ENCODE measurements at places on chromosomes 6 and 20.

DNA sequence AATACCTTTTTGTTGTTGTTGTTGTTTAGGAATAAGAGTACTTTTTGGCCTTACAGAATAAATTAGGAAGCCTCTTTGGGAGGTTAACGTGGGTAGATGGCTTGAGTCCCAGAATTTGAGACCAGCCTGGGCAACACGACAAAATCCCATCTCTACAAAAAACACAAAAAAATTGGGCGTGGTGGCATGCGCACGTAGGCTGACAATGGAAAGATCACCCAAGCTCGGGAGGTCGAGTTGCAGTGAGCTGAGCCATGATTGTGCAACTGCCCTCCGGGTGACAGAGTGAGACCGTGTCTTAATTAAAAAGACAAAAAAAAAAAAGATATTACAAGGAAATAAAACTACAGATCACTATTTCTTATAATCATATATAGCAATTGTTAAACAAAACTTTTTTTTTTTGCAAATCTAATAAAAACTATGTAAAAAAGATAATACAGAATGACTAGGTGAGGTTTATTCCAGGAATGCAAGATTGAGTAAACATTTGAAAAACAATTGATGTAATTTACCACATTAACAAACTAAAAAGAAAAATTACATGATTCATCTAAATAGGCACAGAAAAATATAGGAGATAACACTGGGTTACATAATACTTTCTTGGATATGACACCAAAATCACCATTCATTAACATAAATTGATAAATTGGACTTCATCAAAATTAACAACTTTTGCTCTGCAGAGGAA lies 43.6 kb upstream of the ASCC3 start:
- no peak for DNase-seq

GRCh38 chr6:5351552-5352210 lies 90.4 kb downstream of the FARS2 start:
- no peak for DNase-seq

GRCh38 chr6:44396968-44397367 lies 9.5 kb downstream of the CDC5L start:
- no peak for DNase-seq

DNA sequence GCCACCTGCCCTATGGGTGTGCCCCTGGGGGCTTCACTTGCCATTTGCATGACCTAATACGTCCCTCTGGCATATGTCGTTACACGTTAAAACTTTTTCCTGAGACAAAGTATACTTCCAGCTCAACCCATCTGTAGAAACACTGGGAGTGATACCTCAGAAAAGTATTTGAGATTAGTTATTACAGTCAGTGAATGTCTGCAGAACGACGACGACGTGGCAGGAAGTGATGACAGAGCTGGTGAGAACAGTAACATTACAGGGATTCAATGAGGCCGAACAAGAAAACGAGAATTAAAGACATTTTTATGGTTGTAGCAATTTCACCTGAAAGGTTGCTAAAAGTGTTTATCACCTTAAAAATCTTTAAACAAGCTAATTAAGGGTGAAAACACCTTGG lies 40.2 kb downstream of the SASH1 start:
- no peak for DNase-seq

GRCh38 chr20:37729452-37729851 lies 35.6 kb downstream of the CTNNBL1 start:
- DNase-seq, result no peak

GRCh38 chr6:89140347-89141156 lies 5.3 kb upstream of the PM20D2 start:
- peak; percentile 82 for DNase-seq

DNA sequence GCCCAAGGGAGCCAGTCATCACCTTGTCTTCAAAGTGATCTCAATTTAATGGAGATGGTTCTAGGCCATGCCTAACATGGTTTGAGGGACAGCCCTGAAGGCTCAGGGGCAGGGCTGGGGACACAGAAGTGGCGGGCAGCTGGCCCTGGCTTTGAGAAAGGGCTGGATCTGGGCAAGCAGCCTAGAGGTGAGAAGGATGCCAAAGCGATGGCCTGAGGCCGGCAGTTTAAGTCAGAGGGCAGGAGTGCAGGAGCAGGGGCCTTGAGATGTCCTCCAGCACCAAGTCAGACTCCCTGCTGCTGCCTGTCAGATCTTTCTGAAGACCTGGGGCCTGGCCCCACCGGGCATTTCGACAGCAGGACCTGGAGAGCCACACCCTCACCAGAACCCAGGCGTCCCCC lies 28.4 kb upstream of the APMAP start:
- DNase-seq, result no peak

DNA sequence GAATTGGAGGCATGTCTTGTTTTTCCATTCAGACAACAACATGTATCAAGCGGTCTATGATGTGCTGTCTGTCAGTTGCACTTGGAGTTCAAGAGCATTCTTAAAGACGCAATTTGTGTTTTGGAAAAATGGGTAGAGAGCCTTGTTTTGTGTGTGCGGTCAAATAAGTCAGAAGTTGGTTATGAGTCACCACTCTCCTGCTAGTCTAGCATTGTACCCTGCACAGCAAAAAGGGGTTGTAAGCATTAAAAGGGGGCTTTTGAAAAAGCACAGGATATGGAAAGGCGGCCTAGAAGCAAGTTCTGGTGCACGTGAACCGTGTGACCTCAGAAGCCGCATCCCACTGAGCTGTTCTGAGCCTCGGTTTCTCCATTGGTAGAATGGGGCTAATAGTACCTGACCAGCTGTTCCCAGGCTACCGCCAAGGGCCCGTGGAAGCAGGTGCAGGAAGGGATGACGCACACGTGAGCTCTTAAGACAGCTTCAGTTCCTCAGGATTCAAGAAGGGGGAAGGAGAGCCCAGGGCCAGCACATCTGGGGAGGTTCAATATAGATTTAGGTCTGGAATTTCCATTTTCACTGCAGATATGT lies 61.6 kb upstream of the SNX9 start:
- DNase-seq, result no peak

GRCh38 chr6:128057946-128058345 lies 157.1 kb upstream of the THEMIS start:
- no peak for DNase-seq

DNA sequence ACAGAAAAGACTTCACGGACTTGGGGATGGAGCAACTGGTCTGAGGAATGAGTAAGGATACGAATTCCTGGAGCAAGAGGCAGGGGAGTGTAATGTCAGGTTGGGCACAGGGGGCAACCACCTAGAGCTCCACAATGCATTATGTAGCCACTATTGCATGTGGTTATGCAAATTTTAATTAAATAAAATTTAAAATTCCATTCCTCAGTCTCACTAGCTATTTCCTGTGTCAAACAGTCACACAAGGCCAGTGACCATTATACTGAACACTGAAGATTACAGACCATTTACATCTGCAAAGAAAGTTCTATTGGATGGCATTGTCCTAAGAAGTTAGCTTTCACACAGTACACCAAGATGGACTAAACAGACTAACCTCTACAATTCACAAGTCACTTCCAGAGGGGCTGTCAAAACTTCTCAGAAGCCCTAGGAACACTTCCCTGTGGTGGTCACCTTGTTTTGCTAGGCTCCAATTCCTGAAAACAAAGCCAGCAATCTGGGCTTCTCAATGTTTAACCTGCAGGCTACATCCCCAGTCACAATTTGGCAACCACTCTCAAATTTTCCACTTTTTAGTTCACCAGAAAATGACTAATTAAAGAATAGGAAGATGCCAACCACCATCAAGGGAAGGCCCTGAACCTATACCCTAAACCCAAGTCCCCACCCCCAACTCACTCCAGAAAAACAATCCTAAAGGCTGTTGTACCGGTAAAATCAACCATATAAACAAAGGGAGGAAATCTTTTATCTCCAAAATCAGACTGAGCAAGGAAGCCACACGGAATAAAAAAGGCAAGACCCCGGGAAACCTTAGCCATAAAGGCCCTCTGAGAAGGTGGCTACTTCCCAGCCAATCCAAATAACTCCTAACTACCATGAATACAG lies 34.2 kb upstream of the C20orf203 start:
- DNase-seq, result no peak

All from HepG2 (cell line).